ENCODE measurements at places on chromosomes 7 and 10. TPM values are rescaled to one million over a fixed set of nuclear protein-coding genes. Genes with fewer than 3 reads are reported as not detected.
A peak's percentile ranks its signal among the peaks of the same experiment; 100 is the strongest.

DNA sequence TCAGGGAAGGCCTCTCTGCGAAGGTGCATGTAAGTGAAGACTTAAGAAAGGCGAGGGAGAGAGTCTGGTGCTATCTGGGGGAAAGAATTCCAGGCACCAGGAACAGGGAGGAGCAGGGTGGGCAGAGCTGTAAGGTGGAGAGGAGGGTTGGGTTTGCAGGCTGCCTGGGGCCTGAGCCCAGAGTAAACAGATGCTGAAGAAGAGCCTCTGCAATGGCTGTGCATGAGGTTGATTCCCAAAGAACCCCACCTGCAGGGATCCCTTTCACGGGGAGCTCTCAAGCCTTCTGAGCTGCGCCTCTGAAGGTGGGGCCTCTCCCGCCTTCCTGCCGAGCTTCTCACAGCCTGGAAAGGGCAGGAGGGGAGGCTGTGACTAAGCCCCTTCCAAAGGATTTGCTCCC, 115.1 kb downstream of the RNF216 start:
- no peak for DNase-seq

GRCh38 chr7:133853706-133854276, 273.3 kb upstream of the LRGUK start:
- DNase-seq = peak; percentile 23

GRCh38 chr7:39509436-39509835, 56.8 kb upstream of the YAE1 start:
- DNase-seq = no peak

Gene ADIRF
- polyA plus RNA-seq = 193 TPM

Gene CHST3
- 7.7 TPM for polyA plus RNA-seq

Gene SH2D4B
- polyA plus RNA-seq = not detected

Gene PPP1R17
- not detected for polyA plus RNA-seq

Gene PIK3CG
- 1.1 TPM for polyA plus RNA-seq
